ENCODE measurements at places on chromosomes 3 and 15.

DNA sequence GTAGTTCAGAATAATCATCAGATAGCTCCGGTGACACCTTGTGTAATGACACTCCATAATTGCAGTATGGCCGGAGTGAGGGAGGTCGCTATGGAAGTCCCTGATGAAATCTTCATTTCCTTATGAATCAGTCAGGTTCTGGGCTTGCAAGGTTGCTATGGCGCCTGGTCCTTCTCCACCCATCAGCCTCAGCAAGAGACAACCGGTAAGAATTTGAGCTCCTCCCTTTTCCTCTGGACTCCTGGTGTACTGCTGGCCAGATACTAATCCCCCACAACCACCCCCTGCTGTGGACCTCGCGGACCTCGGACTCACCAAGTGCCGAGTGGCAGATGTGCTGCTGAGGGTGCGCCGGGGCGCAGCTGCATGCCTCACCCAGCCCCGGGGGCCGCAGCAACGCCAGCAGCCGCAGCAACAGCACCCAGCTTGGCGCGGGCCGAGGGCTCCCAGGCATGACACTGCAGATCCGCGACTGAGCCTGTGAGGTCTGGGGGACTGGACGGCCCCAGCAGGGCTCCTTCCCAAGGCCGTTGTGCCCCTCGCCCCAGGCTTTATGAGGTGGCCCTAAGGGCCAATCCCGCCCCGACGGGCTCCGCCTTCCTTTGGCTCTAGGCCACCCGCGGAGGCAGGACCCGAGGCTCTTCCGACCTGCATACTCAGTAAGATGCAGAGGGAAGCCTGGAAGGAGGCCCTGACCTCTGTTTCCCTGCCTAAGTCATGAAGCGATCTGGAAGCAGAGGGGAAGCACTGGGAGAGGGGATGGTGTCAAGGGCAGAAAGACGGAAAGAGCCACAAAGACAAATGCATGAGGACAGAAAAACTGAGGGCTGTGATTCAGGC is at the start of gene TIMP4:
Gene TIMP4 (minus strand): TSS at position 526 of the 840 bp plus-strand sequence. CDS start 72 bp downstream, at position 454.
- DNase-seq: no peak

GRCh38 chr3:60323651-60324050 is 927.6 kb downstream of the FHIT start:
- no peak for DNase-seq

- no peak for DNase-seq
Observed at GRCh38 chr3:188036375-188037194, 117.4 kb upstream of the LPP start.

GRCh38 chr15:39312984-39313383 is 267.9 kb upstream of the THBS1 start:
- DNase-seq: no peak
